GM04503 (cell line): ENCODE measurements at places on chromosomes 6 and 20.
A peak's percentile ranks its signal among the peaks of the same experiment; 100 is the strongest.

GRCh38 chr6:167054987-167055386 lies 55.8 kb downstream of the CEP43 start:
- no peak for DNase-seq

DNA sequence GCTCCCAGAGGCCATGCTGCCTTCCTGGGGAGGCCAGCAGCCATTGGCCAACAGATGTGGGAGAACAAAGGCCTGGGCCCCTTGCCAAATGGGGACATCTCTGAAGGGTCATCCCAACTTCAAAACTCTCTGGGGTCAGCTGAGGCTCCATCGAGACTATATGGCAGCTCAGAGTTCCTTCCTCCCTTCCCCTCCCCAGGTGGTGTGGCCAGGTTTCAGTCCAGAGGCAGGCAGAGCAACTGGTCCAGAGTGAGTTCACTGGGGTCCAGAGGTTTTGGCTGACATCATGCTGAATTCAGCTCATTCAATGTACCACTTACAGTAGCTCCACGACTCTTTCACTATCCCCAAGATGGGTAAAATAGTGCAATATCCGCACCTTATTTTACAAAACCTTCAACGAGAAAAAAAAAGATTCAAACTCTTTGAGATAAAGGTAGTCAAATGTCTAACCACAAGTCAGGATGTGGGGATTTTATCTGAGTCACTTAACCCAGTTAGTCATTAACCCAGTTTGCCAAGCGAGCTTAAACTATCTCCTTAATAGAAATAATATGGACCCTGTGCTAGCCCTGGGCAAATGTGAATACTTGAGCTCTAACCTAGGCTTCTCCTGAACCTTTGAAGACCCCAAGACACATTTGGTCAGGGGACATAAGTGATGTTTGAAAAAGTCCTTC lies 108.4 kb upstream of the PLEKHG1 start:
- no peak for DNase-seq

DNA sequence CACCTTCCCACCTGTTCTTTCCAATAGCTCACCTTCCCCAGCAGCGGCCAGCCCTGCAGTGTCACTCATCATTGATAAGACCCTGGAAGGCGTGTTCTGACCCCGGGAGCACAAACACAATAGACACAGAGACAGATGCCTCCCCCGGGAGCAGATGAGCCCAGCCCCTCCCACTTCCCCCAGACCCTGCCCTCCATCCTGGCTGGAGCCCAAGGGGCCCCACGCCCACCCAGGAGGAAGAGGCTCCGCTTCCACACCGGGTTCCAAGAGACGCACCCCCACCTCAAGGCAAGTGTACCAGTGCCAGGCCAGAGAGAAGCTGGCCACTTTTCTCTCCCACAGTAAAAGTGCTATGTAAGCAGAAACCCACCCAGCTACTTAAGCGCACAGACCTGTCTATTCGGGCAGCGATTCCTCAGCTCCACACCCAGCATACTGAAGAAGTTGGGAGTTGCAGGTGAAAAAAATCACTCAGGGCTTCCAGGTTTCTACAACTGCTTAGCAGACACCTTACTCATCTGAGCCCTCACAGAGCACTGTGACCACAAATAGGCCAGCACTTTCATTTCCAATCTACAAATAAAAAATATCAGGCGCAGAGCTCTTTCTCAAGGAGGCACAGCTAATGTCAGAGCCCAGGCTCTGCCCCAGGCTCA lies 93.4 kb upstream of the NXT1 start:
- no peak for DNase-seq

DNA sequence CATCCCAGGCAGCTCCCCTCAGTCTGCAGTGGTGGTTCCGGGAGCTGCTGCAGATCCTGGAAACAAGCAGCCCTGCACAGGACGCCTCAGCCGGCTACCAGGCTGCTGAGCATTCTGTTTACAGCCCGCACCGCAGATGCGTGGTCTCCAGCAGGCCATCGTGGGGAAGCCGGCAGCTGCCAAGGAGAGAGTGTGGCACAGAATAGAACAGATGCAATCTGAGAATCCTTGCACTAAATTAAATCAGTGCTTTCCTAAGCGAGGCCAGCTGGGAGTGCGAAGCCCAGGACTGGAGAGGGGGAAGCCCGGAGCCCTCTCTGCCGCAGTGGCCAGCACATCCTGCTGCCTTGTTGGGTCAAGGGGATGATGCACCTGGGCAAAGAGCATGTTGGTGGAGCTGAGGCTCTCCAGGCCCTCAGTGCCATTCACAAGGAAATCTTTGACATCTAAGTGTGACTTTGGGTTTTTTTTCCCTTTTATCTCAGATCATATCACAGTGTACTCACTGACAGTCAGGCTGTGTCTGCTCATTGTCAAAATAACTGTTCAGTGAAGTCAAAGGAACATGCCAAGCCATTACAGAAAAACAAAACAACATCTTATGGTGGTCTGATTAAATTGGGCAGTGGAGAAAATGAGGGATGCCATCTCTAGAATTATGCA lies 118.1 kb downstream of the SYNDIG1 start:
- no peak for DNase-seq

- DNase-seq, result no peak
Observed at GRCh38 chr6:109296971-109297372, 85.3 kb downstream of the CD164 start.

GRCh38 chr20:61780066-61780465 lies 285.6 kb downstream of the TAF4 start:
- no peak for DNase-seq

DNA sequence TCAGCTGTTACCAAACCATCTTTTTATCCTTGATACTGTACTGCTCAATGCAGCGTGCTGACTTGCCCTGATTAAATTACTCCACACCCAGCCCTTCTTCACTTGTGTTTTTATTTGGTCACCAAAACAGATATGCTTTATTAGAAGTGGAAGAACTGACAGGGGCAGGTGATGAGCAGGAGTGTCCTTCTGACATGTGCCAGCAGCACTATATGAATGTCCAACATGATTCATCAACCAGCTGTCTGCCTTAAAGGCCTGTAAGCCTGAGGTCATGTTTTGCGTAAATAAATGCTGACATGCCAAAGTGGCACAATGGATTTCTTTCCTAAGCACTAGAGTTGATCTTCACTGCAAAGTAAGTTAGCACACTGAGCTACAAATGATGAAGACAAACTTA lies 15.4 kb downstream of the POPDC3 start:
- no peak for DNase-seq

DNA sequence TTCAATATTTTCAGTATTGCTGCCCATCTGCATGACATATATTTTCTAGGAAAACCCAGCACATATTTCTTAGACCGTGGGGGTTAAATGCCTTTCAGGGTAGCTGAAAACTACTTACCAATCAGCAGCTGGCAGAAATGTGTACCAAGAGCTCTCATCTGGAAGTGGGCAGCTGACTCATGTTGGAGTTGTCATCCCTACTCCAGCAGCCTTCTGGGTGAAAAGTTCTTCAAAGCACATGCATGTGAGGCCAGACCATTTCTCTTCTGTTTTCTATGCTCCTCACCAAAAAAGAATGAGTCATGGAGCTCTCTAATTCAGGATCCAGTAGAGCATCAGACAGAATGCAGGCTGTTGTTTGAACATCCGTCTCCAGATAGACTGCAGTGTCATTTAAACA lies 135.5 kb downstream of the PAX1 start:
- no peak for DNase-seq

GRCh38 chr6:48176645-48177308 lies 65.8 kb upstream of the PTCHD4 start:
- DNase-seq, result no peak

- DNase-seq, result no peak
Observed at GRCh38 chr6:32146287-32146686, 5.5 kb downstream of the PRRT1 start.

DNA sequence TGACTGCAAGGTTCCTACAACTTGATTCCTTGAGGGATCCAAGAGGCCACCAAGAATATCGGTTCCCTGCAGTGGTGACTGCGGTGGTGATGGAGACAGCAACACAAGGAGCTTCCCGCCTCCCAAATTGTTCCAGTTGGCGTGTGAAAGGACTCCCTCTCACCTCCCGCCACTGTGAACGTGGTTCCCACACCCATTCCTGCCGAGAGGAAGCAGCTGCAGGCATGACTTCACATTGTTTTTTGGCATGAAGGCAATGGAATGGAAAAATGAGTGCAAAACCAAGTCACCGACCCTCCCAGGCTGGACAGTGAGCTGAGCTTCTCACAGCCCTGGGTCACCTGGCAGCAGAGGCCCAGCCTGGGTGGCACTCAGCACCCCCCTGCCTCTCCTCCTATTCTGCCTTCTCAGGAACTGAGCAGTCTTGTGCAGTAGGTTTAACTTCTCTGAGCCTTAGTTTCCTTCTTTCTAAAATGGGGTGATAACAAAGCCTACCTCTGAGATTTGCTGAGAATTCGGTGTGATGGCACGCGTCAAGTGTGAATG lies 75.0 kb downstream of the CNKSR3 start:
- DNase-seq, result no peak

GRCh38 chr6:145283856-145284255 lies 451.5 kb downstream of the EPM2A start:
- no peak for DNase-seq

DNA sequence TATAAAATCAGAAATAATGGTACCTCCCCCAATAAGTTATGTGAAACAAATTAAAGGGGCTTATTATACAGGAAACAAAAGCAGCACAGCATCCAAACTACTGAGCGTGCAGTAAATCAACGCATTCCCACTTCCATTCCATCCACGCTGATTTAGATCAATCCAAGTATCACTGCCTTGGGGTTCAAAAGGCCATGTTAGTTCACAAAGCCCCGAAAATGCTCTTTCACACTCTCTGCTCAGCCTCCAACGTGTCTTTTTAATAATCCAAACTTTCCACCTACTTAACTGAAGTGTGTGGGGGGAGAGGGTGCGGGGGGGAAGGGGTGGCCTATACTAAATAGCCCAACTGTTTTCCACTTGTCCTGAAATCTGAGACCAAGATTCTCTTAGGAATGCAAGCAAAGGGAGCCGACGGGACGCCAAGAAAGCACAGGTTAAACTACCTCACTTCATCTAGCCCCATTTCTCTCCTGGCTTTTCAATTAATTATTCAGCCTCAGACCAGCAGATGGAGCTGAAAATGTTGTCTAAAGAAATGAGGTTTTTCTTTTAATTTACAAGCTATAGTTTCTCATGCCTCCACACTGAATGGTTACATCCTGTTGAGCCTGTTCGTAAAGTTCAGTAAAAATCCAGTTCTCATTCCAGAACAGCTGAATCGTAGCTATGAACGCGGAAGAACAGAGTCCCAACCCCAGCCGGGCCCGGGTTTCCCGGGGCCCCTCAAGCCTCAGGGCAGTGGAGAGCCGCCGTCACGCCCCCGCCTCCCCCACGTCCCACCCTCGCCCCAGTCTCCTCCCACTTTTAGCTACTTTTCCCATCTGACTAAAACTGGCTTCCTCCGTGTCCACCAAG lies 1.0 kb upstream of the NXT1 start:
- peak; percentile 46 for DNase-seq

DNA sequence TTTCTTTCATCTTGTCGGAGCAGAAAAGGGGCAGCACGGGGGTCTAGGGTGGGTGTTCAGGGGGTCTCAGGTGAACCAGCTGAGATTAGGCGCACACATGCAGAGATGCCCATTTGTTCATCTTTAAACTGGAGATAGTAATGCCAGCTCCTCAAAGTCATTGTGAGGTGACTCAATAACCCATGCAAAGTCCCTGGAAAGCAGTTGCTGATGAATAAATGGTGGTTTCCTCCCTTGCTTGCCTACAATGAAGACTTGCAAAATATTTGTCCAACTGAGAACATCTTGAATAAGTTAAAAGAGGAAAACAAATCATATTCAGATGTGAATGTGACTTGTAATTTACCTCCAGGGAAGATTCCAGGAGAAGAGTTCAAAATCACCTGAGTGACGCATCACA lies 206.9 kb downstream of the LY86 start:
- no peak for DNase-seq

DNA sequence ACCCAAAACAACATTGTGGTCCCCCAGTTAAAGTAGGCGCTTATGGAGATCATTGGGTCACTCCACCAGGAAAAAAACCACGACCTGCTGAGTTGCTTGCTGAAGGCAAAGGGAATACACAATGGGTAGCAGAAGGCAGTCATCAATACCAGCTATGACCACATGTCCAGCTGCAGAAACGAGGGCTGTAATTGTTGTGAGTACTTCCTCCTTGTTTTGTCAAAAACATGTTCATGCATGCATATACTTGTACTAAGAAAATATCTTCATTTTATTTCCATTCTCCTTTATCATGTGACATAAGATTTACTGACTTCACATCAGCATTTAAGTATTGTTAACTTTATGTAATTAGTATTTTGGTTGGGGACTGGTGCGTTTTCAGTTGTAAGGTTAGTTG lies 16.9 kb downstream of the SERINC1 start:
- DNase-seq, result no peak

GRCh38 chr6:30759575-30760239 lies 15.4 kb upstream of the IER3 start:
- peak; percentile 96 for DNase-seq

DNA sequence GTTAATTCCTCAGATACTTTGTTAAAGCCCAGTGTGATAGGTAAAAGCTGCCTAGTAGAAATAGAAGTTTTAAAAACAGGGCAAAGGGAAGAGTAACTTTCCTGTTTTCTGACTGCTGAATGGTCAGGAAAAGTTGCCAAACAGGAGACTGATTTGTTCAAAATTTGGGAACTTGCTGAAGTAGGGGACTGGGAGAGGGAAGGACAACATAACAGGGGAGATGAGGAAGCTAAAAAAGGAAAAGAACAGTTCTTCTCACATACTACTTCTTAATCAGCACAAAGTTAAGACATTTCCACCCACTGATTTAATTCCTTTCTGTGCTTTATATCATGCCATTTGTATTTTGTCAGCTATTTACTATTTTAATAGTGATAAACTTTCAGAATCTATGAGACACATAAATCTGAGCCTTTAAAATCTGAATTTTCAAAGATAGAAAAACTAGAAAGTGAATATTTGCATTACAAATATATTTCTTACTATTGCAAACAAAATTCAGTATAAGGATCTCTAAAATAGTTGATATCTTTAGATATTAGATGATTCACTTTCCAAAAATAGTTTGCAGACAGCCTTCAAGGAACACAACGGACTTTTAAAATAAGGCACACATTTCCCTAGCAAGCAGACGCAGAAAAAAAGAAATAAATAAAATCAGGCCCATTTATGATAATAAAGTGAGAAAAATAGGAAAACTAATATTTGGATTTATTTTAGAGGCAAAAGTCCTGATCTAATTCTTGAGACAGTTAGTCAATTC lies 36.9 kb upstream of the SLC16A10 start:
- DNase-seq, result no peak

- DNase-seq, result no peak
Observed at GRCh38 chr6:53299331-53300005, 49.3 kb downstream of the ELOVL5 start.

DNA sequence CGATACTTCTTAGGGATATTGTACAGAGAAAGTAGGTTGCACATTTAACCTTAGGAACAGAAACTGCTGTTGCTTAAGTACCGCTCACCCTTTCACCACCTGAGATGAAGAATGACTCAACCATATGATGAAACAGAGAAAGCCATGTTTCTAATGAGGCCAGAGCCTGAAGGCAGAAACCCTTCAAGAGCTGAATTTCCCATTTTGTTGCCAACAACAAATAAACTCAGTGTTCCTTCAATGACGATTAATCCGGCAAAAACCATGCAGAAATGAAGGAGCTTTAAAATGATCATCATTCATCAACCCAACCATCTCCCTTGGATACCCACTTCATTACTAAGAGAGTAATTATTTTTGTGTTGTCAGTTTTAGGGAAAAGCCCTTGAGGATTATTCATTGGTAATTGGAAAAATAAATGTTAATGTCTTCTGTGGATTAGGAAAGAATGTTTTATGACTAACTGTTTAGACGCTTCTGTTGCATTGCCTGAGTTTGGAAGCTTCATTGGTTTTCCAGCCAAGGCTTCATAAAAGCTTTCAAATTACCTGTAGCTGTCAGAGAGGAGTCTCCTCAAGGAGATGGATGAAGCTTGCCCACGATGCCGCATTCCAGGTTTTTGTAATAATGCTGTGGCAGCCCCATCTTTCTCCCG lies 112.1 kb upstream of the IYD start:
- peak; percentile 96 for DNase-seq
